ENCODE measurements at places on chromosomes 7 and 10.

- no peak for DNase-seq
Observed at GRCh38 chr7:136189506-136189998, 212.4 kb upstream of the MTPN start.

DNA sequence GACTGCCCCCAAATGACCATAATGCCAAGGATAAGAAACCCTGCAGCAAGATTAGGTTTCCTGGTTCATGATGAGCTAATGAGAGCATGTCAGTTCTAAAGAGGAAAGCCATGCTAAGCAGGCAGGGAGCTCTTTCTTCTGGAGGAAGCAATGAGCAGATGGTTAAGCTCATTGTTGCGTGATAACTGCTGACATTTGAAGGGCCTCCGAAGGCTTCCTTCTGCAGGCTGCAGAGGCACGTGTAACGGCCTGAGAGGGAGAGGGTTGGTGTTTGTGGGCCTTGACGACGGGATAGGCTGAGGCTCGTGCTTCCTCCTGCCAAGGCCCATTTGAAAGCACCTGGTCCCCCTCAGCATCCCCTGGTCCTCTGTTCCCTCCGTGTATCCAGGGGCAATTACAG lies 63.5 kb upstream of the BTBD16 start:
- no peak for DNase-seq

GRCh38 chr10:113381416-113381815 lies 171.4 kb upstream of the HABP2 start:
- DNase-seq: no peak

DNA sequence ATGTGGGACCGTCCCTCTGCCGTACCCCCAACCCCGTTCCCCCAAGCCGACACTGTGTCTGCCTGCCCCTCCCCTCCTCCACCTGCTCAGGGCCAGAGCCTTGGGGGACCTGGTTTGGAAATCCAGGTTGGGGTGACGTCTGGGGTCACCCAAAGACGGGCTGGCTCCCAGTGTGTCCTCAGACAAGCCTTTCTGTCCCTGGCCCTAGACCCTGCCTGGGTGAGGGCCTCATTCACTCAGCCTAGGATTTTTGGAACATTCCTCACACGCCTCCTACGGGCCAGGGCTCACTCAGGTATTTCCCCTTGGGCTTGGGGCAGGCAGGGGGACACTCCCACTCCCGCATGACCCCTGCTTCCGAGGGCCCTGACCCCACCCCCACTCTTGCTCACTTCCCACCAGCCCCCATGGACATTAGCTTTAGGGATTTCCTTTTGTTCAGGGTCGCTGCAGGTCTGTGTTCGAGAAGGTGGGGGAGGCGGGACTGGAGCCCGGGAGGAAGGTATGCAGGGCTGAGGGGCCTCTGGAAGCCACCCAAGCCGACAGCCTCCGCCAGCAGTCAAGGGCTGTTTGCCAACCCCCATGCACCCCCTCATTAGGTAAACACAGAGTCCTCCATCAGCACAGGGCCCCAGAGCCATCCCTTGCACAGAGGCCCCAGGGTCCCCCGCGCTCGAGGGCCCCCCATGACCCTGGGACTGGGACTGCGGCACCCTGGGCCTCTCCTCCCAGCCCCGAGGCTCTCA lies 35.1 kb downstream of the PDGFA start:
- DNase-seq: no peak

GRCh38 chr10:64537928-64538327 lies 1016.7 kb downstream of the REEP3 start:
- no peak for DNase-seq

- no peak for DNase-seq
Observed at GRCh38 chr10:24519950-24520349, 203.7 kb downstream of the ARHGAP21 start.

DNA sequence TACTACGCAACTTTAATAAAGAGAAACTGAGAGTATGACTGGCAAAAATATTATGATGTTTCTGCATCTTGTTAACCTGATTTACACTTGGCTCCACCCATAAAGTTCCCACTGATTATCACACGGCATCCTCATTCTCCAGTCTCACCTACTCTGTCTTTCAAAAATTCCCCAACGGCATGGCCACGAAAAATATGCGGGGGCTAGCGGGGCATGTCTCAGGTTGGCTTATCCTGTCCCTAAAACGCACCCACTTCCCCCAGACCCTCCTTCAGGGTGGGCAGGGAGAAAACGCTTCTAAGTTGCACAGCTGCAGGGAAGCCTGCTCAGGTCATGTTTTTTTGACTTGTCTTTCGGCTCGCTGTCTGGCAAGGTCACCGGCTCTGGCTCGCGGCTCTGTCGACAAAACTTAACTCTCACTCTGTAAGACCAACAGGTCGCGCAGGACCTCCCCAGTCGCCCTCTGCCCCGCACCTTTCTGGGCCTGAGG lies 3.8 kb downstream of the CDK6 start:
- DNase-seq: no peak

DNA sequence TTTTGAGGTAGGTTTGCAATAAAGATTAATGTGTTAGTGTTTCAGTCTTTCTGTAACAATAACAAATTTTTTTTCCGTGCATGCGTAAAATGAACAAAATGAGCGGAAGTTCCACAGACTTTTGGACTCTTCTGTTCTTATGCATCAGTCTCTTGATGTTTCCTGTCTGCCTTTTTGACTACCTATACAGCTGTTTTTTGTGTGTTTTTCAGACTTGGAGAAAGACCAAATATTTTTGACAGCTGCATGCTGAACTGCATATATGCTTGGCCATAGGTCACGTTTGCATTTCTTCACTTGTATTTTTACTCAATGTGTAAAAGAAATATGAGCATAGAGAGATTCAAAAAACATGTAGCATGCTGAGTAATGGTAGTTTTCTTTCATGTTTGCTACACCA lies 119.3 kb downstream of the BBS9 start:
- DNase-seq: no peak

DNA sequence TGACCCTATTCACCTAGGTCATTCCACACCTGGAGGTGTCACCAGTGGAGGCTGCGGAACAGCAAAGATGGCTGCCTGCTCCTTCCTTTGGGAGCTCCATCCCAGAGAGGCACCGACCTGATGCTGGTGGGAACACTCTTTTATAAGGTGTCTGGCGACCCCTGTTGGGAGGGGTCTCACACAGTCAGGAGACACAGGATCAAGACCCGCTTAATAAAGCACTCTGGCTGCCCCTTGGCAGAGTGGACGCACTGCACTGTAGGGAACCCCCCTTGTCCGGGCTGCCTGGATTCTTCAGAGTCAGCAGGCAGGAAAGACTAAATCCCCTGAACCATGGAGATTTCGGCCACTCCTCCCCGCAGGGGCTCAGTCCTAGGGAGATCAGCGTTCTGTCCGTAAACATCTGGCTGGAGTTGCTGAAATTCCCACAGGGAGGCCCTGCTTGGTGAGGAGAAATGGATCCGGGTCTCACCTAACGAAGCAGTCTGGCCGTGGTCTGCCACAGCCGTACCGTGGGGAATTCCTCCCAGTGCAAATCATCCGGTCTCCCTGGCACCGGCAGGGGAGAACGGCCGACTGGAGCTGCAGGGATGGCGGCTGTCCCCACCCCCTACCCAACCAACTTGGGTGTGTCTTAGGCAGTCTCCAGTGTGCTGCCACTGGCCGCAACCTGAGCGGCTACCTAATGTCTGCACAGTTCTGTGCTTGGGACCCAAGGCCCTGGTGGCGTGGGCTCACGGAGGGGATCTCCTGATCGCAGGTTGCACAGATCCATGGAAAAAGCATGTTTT lies 66.1 kb downstream of the LSMEM1 start:
- no peak for DNase-seq

GRCh38 chr7:39291628-39292410 lies 274.4 kb upstream of the YAE1 start:
- no peak for DNase-seq

DNA sequence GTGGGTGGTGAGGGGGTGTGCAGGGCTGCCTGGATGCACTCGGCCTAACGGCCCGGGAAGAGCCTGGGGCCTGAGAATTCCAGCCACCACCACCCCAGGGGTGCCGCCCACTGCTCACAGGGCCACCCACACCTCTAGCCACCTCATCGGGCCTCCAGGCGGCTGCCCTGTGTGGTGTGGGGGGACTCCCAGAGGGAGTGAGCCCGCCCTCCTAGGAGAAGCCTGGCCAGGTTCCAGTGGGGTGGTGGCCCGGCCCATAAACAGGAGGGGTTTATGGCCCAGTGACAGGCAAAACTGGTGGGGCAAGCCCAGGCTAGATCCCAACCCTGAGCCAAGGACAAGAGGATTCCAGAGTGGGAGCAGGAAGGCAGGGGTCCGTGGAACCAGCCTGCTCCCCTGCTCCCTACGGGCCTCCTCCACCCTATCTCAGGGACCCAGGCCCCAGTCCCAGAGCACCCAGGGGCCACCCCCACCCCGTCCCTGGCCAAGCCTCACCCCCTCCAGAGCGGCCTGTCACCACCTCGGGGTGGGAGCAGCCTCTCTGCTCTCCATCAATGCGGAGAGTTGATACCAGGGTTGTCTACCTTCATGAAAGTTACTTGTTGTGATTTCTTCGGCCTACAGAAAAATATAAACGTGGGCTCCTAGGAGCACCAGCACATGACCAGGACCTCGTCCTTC lies 20.2 kb upstream of the PDGFA start:
- no peak for DNase-seq

GRCh38 chr7:22823142-22823497 lies 471 bp upstream of the TOMM7 start:
- DNase-seq: no peak

DNA sequence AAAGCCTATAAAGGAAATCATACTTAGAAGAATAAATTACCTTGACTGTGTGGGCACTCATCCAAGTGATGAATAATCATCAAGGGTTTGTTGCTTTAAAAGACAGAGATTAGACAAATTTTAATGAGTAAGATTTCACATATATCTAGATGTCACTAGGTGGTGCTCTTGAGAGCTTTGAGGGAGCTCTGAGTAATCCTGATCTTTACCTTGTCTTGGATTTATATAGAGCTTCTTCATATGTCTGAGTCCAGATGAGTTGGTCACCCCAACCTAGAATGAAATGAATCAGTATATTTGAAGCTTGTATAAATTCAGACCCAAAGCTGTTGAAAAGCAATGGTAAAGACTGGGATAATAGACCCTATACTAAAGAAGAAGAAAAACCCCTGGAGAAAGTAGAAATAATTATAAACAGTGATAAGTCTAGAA lies 3.7 kb downstream of the AGR2 start:
- DNase-seq: peak; percentile 74

DNA sequence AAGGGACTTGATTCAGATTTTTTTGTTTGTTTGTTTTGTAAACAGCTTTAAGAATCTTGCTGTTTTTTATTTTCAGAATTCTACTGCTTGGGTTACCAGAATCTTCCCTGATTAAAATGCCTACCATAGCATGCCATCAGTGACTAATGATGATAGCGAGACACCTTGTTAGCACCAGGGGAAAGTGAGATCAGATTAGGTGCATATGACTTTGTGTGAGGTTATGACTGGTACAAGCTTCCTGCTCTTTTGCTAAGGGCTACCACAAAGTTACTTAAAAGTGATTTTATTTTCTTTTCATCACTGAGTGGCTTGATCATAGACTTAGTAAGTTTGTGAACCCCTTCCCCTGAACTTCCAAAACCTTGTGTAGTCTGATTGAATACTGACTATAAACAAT lies 93.5 kb downstream of the SND1 start:
- no peak for DNase-seq

GRCh38 chr10:101856626-101857025 lies 13.0 kb upstream of the KCNIP2 start:
- DNase-seq: no peak

DNA sequence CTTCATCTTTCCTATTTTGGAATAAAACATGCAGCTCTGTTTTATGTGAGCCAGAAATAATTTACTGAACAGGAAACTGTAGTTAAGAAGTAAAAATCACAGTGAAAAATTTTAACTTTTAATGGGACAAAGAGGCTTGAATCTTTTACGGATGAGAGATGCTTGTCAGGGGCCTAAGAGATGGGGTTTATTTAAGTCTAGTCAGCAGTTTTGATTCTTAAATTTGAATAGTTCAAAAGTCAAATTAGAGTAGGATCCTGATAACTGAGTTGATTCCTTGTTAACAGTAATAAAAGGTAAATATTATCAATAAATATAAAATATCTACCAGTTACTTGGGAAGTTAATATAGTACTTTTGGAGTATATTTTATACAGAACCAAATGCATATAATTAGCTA lies 24.9 kb upstream of the CD36 start:
- no peak for DNase-seq

DNA sequence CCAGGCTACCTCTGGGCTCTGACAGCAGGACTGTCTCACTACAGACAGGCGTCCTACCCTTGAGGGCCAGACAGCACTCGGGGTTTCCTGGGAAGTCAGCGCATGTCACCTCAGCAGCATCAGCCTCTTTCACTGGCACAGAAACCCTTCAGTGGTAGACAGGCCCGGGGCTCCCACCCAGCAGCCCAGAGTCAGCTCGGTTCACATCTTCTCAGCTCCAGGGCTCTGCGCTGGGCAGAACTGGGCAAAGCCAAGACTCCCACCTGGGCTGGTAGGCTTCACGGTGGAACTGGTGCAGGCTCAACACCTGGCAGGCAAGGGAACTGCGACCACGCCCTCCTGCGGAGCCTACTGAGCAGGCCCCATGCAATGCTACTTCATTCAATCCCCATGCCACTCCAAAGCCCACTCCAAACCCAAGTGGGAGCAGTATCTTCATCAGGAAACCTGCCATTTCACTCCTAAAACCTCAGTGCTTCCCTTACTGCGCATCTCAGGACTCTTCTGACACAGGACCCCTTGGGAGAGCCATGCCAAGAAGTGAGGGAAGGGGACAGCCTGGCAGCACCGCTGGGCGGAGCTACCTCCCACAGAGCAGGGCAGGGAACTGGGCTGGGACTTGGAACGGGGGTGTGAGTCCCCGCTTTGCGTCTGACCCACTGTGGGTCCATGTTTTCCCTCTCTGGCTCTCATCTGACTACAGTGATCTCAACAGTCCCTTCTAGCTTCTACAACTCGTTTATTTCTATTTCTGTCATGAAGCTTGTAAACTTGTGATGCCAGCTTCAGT lies 60.4 kb downstream of the SCRN1 start:
- DNase-seq: no peak

- no peak for DNase-seq
Observed at GRCh38 chr10:94608559-94608958, 63.0 kb downstream of the HELLS start.

- no peak for DNase-seq
Observed at GRCh38 chr7:12314199-12314598, 89.5 kb downstream of the VWDE start.
